Testis (tissue), 5 donors: ENCODE measurements at places on chromosomes 3 and 15. TPM values are rescaled to one million over a fixed set of nuclear protein-coding genes. Genes with fewer than 3 reads are reported as not detected.

DNA sequence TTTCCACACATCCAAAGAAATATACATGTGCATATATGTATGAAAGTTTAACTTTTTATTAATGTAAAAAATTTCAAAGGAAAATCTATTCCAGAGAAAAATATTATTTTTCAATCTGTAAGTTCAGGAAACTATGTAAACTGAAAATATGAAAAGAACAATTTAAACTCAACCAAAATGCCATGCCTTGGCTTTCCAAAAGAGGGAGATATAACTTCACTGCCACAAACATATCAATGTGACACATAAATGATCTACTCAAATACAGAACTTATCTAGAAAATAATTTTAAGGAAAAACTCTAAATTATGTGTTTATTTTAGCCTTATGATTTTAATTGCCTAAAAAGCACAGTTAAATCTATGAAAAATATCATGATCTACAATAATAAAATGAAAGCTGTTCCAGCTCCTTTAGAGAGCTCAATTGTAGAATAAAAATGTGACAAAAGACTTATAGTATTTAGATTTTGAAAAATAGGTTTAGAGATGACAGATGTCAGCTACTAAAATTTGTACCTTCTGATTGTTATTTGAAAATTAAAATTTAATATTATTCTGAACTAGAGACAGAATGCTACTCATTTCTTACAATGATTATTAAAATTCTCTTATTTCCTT is 94.8 kb downstream of the GBE1 start:
- no peaks in the 10 kb centered on the region for H3K36me3 ChIP-seq
- no peak for DNase-seq

GRCh38 chr3:72109327-72110259 is 324.6 kb upstream of the PROK2 start:
- H3K27me3 ChIP-seq, result no peaks in the 10 kb centered on the region
- H3K36me3 ChIP-seq, result no peaks in the 10 kb centered on the region
- no peak overlapping the region for H3K27ac ChIP-seq

DNA sequence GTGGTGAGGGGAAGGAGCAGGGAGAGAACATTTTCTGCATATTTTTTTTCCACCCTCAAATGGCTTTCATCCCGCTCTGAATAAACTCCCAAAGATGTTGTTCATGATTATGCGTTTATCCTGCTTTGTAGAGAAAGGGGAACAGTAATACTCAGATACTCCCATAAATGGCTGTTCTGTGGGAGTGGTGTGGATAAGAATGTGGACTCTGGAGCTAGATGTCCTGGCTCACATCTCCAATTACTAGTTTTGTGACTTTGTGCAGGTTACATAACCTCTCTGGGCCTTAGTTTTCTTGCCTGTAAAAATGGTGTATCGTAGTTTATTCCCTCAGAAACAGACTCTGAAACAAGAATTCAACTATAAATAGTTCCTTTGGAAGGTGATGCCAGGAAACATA is 395.4 kb upstream of the SUCLG2 start:
- H3K36me3 ChIP-seq, result no peaks in the 10 kb centered on the region
- DNase-seq, result no peak
- H3K4me3 ChIP-seq, result no peak overlapping the region
- H3K27me3 ChIP-seq, result no peaks in the 10 kb centered on the region

SH2D7 gene
- 2.2 TPM for total RNA-seq
